ENCODE measurements at places on chromosomes 5 and 9.

- no peak for DNase-seq
Measured at GRCh38 chr5:77400645-77401044, 91.5 kb downstream of the WDR41 start.

GRCh38 chr5:110896901-110897300 lies 158.1 kb downstream of the SLC25A46 start:
- DNase-seq: no peak

DNA sequence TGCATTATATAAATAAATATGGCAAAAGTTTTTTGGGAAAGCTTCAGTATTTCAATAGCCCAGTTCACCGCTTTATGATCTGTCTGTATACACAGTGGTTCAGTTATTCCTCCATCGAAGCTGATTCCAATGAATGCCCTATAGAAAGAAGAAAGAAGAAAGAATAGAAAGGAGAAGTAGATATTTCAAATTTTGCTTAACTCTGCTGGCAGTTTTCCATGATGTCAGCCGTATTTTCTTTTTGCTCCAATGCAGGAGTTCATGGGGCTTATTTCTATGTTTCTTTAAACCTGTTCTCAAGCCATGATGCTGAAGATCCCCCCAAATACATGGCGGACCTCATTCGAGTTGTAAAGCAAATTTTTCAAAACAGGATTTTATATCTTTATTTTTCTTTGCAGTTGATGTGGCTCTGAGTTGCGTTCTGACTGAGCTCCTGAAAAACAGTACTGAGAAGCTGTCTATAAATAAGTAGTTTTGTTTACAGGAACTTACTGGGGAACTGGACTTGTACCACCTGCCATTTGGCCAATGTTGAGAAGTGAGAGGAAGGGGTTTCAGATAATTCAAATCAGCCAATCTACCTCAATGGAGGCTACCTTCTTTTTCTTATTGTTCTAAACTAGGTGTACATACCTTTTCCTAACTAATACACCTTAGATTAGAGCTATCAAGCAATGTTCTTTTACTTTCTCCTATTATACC lies 418.5 kb upstream of the MEF2C start:
- no peak for DNase-seq

DNA sequence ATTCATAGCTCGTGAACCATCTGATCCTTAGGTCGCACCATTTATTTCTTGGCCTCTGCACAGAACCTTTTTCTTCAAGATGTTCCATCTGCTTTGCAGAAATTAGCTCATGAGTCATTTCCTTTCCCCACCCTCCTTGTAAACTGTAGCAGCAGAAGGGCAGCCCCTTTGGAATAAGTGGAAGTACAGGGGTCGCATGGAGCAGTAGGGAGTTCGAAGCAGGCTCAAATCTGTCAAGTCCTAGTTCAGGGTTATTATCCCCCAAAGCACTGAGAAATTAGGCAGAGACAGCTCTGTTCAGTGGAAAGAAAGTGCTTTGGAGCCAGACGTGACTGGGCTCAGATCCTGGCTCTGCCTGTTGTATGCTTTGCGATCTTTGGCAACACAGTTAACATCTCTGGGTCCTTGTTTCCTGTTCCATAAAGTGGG lies 84.2 kb downstream of the SGCD start:
- no peak for DNase-seq

DNA sequence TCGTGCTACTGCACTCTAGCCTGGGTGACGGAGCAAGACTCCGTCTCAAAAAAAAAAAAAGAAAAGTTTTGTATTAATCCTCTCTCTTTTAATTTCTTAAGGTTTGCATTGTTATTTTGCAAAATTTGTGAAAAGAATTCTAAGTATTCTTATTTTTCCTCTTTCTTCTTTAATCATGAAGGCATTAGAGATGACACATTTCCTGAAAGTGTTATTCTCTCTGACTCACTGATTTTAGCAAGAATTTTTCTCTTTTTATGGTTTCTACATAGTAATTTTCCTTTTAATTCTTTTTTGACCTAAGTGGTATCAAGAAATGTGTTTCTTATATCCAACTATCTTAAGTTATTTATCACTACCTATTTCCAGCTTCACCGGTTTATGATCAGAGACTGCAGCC lies 78.0 kb downstream of the NSUN2 start:
- no peak for DNase-seq

DNA sequence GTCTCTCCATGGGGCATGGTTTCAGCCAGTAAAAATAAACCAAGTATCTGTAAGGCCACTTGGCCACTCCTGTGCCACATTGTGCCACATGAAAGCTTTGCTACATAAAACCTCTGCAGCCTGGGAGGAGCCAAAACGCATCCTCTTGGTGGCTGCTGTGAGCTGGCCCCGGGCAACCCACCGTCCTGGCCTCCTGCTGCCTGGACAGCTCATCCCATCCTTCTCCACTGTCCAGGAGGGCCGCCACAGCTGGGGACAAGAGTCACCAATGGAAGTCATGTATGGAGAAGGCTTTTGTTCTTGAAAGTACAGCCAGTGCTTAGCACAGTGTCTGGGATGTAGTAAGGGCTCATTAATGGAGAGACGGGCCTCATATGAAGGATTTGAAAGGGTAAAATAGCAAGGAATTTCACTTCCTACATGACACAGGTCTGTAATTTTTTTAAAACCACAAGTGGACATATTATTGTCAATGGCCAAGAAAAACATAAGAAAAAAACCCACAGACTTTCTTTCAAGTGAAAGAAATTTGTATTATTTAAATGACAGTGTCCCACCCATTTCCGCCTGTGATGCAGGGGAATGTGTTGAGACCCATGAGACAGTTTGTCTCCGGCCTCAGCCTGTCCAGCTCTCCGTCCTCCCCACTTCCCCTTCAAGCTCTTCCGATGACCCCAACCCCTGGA lies 6.6 kb downstream of the PTGES start:
- no peak for DNase-seq

GRCh38 chr5:101102506-101102905 lies 199.4 kb upstream of the ST8SIA4 start:
- DNase-seq: no peak

DNA sequence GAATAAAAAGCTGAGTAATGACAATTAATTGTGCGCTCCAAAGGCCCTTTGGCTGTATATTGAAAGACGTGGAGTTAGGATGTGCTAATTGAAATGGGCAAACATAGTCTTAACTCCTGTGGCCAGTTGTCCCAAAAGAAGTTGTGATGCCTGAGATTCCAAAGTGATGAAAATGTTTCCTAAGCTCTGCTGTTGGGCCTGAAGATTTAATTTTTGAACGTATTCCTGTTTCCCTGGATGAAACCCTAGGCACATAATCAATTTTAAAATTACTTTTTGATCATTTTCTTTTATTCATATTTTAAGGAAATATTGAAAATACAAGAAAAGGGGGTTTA lies 87.9 kb downstream of the PRDM6 start:
- no peak for DNase-seq

- DNase-seq: peak; percentile 47
Measured at GRCh38 chr5:110054240-110054639, 364.5 kb downstream of the MAN2A1 start.

GRCh38 chr5:38780945-38781344 lies 64.9 kb upstream of the OSMR start:
- DNase-seq: no peak

DNA sequence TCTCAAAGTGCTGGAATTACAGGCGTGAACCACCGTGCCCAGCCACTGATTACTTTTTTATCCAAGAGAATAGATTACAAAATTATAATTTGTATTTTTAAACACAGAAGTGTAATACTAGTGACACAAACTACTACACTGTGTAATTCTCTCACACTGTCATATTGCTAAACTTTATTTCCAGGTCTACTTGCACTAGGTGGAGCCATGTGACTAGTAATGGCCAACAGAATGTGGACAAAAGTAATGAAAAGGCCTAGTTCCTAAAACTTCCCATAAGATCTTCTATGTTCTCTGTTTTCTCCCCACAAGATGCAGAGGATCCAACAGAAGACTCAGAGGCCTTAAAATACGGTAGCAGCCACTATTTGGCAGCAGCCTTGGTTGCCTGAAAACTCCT lies 27.3 kb downstream of the NADK2 start:
- DNase-seq: no peak

DNA sequence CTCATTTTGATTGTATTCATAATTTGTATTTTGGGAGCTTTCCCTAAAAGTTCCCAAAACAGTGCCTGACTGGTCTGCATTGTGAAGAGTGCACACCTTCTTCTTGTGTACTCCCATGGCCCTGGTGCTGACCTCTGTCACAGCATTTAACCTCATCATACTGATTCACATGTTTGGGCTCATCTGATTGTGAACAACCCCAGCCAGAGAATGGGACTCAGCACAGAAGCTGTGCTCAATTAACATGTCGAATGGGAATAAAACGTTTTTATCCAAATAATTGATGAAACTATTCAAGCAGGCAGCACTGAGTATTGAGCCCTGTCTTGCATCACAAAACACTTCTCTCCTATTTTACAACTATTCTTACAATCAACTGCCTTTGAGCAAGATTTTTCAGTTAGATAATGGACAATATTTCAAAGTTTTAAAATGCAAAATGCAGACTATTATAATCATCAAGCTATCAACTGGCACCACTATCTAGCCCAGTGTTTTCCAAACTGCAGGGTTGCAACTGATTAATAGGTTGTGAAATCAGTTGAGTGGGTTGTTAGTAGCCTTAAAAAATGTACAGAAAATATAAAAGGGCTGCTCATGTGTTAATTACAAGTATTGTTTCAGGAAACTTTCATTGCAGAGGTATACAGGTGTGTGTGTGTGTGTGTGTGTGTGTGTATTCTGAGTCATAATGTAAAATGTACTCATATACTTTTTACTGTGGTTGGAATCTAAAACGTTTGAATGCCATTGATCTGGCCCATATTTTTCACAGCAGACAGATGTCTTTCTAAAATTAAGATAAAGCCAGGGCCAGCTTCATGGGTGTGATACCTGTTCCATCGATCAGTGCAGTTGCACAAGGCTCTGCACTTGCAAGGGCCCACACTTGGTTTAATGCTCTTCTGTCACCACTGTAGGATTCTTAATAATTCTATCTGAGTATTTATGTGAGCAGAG lies 190.5 kb downstream of the PIK3R1 start:
- DNase-seq: peak; percentile 8

GRCh38 chr5:37662362-37662761 lies 177.5 kb downstream of the GDNF start:
- DNase-seq: no peak

DNA sequence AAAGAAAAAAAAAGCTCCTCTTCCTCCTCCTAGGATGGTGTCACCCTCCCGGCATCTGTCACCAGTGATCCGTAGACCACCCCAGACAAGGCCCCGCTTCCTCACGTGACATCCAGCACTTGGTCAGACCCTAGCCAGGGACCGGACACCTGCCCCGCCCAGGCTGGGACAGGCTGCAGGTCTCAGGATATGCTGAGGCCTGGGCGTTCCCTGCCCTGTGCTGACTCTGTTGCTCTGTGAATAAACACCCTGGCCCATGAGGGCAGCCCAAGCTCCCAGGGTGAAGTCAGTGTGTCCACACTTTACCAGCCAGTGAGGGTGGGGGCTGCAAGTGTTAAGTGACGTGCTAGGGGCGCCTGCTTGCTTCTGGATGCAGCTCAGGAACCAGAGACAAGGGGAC lies 5.6 kb downstream of the EDF1 start:
- no peak for DNase-seq

Measured in stimulated activated CD4-positive, alpha-beta T cell treated with anti-CD3 and anti-CD28 coated beads, Interleukin-2, amount 100 ng/mL, for 4 hours (primary cell).